ENCODE measurements at places on chromosomes 1 and 21.

DNA sequence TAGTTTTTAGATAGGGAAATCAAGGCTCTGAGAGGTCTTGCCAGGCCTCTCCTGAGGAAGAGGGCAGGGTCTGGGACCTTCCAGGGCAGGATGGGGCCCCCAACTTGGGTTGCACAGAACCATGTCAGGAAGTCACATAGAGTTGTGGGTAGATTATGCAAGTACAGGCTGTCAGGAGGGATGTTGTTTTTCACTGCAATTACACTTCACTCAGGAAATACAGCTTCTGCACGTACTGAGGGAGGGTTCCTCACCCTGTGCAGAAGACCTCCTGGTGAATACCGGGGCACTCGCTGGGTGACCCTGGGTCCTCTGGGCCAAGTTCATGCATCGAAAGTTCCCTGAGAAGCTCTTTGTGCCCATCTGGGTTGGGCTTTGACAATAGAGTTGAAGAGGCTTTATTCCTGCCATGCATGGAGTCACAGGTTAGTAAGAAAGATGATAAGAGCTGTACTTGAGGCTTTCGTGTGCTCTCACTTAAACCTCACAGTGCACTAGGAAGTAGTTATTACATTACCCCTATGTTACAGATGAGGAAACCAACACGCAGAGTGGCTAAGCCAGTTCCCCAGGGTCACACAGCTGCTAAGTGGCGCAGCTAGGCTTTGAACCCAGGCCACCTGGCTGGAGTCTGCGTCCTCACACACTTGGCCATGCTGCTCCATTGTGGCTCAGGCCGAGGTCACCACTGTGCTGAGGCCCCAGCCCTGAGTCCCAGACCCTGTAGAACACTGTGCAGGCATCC lies 16.2 kb upstream of the TNFRSF1B start:
- DNase-seq = no peak

DNA sequence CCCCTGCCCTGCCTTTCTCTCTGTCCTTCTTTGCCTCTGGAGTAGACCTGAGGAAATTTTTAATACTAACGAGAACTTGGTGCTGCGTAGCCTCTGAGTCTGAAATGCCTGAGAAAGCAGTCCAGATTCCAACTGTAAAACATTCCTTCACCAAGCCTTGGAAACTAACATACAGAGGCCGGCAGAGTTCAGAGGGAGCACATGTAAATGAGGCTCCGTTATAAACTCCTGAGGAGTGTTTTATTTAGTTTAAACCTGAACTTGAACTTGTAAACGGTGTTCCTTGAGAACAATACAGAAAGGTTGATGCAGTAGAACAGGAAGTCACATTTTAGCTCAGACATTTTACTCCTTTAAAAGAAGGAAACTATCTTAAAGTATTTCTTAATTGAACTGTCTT lies 280.7 kb downstream of the TM2D1 start:
- no peak for DNase-seq

GRCh38 chr1:4029376-4029775 lies 129.3 kb upstream of the C1orf174 start:
- DNase-seq = no peak

- no peak for DNase-seq
Observed at GRCh38 chr21:14869984-14870852, 194.6 kb downstream of the NRIP1 start.

- no peak for DNase-seq
Observed at GRCh38 chr1:5509664-5510452, 482.4 kb downstream of the NPHP4 start.

DNA sequence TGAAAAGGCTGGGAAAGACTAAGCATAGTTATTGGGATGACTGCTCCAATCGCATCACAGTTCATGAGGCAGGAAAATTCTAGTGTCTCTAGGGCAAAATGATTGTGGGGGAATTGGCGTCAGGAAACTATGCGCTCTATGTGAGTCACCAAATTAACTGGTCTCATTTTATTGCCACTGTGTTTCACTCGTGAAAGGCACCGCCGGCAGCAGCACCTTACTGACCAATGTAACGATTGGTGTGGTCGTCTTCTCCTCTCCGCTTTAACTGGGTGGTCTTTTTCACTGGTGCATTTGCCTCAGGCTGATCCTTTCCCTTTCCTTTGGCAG lies 83.5 kb downstream of the SPAG17 start:
- DNase-seq = no peak

- no peak for DNase-seq
Observed at GRCh38 chr1:22319608-22320007, 132.0 kb upstream of the ZBTB40 start.

DNA sequence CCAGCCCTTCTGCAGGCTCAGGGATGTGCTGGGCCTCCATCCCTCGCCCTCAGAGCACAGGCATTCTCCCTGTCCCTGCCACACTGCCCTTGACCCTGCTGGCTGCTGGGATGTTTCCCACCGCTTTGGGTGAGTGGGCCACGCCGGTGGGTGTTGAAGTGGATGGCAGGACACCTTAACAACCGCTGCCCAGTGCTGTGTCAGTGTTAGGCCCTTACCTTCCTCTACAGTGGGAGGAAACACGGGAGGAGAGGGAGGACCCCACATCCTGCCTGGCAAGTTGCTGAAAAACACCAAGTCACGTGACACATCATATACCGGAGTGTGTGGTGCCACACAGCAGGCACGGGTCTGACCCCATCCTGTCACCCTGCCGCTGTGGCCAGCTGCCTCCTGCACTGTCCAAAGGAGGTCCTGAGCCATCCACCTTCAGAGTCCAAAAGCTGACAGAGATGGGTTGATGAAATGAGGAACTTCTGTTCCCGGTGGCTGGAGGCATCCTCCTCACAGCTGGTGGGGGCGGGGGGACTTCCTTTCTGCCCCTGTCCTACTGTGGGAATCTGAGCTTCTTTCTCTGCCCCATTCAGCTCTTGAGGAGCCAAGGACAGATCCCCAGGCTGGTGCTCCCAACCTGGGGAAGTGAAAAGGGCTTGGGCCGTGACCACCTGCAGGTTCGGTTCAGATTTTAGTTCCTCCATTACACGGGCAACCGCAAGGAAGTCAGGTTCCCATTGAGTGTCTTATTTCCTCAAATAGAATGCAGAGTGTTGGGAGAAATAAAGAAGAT lies 3.2 kb upstream of the THEMIS2 start:
- no peak for DNase-seq

GRCh38 chr1:168362991-168363390 lies 82.3 kb downstream of the TBX19 start:
- no peak for DNase-seq

- DNase-seq = no peak
Observed at GRCh38 chr1:22711071-22711470, 432 bp downstream of the EPHB2 start.

GRCh38 chr1:21774835-21775549 lies 8.0 kb downstream of the USP48 start:
- DNase-seq = no peak

- DNase-seq = no peak
Observed at GRCh38 chr1:243447347-243447746, 191.5 kb downstream of the SDCCAG8 start.

DNA sequence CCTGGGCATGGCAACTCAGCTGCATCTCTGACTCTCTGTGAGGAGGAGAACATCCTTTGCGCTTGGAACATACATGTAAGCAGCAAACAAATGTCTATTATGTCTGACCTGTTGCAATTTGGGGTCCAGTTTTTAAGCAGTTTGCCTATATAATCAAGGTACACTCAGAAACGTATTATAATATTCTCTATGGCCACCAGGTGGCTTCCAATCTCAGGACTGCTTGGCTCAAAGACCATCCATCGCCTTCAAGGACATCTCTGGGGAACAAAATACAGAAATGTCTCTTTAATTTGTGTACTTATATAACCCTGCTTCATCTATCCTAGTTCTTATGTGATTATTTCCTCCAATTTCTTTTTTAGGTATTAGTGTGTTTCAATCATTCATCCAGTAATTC lies 227.2 kb downstream of the OLFM3 start:
- no peak for DNase-seq

DNA sequence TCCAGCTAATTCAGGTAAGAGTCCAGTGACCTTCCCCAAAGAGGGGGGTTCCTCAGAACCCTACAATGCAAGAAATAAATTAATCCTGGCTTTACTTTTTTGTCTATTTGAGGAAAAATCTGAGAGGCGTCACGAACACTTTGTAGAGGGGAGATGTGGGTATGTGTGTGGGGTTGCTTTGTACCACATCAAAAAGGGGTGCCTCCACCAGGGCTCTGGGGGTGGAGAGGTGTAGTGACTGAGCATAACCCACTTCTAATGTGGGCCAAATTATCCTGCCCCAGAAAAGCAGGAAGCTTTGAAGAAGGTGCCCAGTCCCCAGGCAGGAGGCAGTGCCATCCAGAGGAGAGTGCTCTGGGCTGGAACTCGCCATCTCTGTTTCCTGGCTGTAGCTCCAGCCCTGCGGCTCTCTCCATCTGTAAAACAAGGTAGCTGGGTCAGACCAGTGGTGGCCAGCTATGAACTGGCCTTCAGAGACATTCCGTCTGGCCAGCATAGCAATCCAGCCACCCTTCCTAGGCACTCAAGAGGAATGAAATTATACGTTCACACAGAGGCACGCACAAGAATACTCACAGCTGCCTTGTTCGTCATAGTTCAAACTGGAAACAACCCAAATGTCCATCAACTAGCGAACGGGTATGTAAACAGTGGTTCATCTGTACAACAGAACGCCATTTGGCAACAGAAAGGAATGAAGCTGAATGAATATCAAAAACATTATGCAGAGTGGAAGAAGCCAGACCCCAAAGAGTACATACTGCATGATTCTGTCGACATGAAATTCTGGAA lies 45.4 kb upstream of the TNFRSF1B start:
- no peak for DNase-seq

DNA sequence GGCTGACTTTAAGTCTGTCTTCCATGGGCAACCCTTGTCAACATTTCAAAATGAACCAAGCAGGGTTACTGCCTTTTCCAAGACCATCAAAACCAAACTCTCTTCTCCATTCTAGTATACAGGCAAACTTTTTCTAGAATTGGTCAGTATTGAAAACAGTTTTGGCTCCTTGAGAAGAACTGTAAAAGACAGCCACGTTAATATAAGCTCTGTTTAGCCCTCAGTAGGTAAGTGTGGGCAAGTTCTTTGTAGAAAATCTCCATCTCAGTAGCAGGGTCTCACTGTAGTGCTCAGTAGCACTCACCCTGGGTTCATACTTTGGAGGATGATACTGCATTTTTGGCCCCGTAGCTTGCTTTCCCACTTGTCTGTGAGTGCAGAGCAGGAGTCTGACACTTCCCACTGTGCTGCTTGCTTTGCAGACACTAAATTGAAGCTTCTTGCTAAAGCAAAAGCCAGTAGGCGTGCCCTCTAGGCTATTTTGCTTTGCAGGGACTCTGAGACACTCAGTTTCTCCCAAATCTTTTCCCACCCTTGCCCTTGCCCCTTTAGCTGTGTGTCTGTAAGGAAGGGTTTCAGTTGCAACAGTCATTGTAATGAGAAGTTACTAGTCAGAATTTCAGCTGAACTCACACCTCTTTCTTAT lies 34.3 kb upstream of the CACYBP start:
- DNase-seq = no peak

- no peak for DNase-seq
Observed at GRCh38 chr1:206021008-206021625, 2.6 kb downstream of the CTSE start.

GRCh38 chr1:86616871-86617270 lies 70.0 kb downstream of the CLCA4 start:
- DNase-seq = no peak

GRCh38 chr1:59062743-59063142 lies 234.2 kb upstream of the FGGY start:
- DNase-seq = no peak

DNA sequence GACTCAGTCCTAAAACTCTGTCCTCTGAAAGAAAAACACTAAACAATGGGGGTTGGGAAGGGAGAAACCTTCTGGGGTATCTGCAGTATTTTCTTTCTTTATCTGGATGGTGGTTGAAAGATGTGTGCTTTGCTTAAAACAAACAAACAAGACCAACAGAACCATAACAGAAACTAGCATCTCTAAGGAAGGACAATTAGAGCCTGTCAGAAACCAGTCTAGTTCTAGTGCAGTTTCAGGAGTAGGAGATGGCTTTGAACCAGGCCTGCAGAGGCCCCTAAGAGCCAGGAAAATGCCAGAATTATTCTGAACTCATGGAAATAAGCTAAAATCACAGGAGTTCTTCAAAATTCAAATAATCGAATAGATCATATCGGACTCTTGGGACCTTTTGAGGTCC lies 18.5 kb downstream of the ILDR2 start:
- DNase-seq = no peak

- DNase-seq = no peak
Observed at GRCh38 chr21:46555225-46555617, 49.7 kb downstream of the S100B start.

- no peak for DNase-seq
Observed at GRCh38 chr1:65992831-65993271, 200.2 kb downstream of the PDE4B start.

GRCh38 chr1:107147843-107148242 lies 7.0 kb downstream of the NTNG1 start:
- DNase-seq = no peak

DNA sequence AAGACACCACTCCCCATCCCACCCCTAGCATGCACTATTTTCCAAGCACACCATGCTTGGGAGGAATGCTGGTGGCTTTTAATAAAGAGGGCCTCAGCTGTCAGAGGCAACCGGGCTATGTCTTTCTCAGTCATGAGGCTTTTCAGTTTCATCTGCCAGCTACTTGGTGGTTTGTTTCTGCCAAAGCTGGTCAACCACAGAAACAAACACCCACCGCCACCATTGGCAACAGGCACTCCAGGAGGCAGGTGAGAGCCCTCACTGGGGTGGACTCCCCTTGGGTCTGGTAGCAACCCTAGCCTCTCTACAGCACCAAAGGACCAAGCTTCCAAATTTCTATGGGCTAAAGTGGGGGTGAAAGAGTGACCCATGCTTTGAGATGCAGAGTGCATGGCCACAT lies 54.3 kb upstream of the CD1D start:
- DNase-seq = no peak

GRCh38 chr21:41180752-41181151 lies 12.8 kb downstream of the BACE2 start:
- no peak for DNase-seq

GRCh38 chr1:54849219-54850068 lies 37.6 kb downstream of the DHCR24 start:
- DNase-seq = no peak

All from NCI-H510A (cell line).